GM04503 (cell line): ENCODE measurements at places on chromosomes 13 and 19.

DNA sequence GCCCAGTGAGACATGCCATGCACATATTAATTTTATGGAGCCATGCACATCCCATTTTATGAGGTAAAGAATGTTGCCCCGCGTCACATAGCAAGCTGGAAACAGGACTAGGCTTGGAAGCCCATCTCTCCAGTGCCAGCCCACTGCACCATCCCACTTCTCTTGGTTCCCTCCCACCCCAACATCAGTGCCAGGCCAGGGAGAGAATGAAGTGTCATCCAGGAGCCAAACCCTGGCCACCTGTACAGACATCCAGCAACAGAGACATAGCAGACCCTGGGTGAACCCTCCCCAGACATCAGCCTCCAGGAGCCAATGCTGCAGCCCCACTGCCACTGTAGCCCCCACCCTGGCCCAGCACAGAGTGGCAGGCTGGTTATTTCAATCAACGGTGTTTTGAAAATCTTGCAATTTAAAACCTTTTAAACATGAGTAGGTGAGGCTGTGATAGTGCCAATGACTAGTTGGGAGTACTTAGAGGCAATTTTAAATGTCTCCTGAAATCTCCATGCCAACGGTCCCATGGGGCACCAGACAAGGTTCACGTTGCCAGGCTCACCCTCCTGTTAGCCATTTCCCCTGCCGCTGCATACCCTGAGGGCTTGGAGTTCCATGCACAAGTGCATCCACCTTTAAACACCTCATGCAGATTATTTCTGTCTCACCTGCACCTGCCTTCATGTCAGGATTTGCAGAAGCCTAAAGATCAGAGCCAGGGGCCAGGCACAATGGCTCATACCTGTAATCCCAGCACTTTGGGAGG, 34.7 kb downstream of the VSTM2B start:
- DNase-seq = no peak

DNA sequence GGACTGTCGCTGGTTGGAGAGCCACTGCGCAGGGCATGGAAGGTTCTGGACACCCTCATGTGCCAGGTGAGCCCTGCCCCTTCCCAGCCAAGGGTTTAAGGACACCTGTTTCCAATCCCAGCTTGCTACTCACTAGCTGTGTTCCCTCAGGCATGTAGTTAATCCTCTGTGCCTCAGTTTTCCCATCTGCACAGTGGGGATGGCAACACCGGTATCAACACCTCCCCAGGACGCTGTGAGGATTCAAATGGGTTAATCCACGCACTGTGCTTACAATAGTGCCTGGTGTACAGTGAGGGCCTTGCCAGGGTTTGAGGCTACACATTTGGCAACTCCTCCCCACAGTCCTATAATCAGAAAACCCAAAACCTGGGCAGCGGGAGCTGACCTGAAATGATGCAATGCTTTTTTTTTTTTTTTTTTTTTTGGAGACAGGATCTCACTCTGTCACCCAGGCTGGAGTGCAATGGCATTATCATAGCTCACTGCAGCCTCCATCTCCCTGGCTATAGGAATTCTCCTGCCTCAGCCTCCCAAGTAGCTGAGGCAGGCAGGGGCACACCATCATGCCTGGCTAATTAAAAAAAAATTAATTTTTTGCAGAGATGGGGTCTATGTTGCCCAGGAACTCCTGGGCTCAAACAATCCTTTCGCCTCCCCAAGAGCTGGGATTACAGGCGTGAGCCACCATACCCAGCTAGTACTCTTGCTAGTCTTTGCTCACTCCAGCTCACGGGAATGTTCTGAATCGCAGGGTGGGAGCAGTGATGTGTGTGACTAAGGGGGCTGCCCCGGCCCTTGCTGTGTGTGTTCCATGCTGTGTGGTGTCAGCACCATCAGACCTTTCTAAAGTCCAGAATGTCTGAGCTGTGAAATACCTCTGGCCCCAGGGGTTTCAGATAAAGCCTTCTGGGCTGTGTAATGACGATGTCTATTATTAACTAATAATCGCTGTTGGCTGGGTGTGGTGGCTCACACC, 2.3 kb downstream of the ACP4 start:
- no peak for DNase-seq

GRCh38 chr19:30395283-30395682, 23.1 kb downstream of the ZNF536 start:
- DNase-seq = no peak

- DNase-seq = no peak
These were observed 848 bp upstream of the PLIN4 start for GRCh38 chr19:4519172-4519496.

DNA sequence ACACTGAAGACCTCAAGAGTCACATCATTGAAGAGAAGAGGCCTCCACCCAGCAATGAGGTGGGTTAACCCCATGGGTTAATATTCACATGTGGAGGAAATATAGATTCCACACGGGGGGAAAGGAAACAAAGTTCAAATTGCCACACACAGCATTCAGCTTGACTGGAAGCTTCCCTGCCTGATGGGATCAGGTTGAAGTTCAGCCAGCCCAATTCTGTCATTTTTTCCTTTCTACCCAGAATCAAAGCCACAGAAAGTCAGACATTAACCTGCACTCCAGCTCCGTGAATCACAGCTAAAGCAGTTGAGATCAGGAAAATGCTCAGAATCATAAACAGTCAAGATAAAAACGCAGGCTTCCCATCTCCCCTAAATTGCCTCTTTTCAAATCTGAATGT, 208.7 kb upstream of the OBI1 start:
- no peak for DNase-seq

DNA sequence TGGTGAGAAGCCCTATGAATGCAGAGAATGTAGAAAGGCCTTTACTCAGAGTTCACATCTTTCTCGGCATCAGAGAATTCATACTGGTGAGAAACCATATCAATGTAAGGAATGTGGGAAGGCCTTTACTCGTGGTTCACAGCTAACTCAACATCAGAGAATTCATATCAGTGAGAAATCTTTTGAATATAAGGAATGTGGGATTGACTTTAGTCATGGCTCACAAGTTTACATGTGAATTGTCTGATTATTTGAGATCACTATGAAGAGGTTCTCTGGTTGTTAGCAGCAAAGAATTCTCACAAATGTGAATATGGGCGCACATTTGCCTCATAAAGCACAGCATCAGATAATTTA, 43.7 kb downstream of the ZNF585A start:
- no peak for DNase-seq

DNA sequence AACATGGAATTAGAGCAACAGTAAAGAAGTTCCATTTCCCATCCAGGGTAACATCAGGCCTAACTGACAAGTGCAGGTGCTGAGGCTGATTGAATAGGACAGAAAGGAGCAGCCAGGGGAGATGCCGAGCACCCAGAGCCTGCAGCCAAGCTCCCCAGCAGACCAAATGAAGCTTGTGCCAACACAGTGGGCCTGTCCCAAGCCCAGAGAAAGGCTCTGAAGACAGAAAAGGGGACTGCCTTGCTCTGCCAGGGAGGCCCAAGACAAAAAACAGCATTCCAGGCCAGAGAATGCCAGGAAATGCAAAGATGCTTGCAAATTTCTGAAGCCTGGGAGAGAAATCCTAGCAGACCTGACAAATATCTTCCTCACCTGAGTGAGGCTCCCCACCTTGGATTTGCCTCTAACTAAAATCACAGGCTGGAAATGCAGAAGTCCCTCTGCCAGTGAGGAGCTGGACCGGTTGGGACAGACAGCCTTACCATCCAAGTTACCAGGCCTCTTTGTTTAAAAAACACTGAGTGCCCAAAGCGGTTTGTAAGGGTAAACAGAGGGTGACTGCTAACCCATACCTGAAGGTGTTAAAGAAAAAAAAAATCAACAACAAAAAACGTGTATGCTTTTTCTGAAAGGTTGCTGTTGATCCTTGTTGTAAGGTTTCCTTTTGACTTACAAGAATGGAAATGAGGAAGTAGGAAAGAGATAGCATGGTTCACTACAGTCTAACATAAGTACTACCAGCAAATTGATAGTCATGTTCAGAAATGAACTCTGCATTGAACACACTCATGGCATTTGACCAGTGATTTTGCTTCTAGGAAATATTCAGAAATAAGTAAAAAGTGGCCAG, 11.8 kb upstream of the HMGB1 start:
- no peak for DNase-seq

DNA sequence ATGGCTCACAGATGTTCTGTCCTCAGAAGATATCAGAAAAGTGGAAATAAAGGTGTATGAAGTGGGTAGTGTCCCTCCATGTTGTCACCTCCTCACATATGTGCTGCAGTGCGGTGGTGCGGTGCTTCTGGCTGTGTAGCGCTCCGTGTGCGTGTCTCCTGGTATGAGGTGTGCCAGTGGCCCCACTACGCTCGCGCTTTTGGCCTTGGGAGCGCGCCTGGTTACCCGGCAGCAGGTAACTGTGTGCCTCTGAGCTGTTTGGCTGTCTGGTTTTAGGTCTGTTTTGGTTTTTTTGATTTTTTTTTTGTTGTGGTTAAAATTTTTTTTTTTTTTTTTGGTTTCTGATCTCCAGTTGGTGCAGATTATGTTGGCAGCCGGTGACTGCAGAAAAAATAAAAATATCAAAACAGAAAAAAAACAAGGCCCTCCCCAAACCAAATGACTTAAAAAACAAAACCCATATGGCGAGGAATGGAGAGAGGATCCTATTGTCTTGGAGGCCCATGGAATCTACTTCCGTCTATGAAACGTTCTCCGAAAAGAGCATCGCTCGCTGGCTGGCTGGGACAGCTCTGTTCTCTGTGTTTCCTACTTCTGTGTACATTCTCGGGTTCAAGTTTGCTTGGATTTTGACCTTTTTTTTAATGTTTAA, 7.9 kb downstream of the HNRNPL start:
- DNase-seq = no peak

DNA sequence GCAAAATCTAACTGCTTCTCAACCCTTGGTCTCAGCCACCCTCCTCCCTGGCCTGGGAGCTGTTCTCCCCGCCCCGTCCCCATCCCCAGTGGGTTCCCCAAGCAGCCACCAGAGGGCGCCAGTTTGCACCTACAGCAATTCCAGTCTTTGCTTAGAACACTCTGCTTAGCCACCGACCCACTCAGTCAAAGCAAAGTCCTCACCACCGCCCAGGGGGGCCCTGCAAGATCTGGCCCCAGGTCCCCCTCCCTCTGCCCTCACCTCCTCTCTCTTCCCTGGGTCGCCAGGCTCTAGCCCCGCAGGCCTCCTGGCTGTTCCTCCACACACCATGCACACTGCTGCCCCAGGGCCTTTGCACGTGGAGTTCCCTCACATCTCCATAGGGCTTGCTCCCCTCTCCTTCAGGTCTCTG, 12.4 kb downstream of the TMEM143 start:
- no peak for DNase-seq

GRCh38 chr13:49635599-49636433, 7.5 kb downstream of the ARL11 start:
- DNase-seq = no peak
